ENCODE measurements at places on chromosomes 12 and 14. TPM values are rescaled to one million over a fixed set of nuclear protein-coding genes. Genes with fewer than 3 reads are reported as not detected.

The TRHDE gene
- not detected for total RNA-seq

DNA sequence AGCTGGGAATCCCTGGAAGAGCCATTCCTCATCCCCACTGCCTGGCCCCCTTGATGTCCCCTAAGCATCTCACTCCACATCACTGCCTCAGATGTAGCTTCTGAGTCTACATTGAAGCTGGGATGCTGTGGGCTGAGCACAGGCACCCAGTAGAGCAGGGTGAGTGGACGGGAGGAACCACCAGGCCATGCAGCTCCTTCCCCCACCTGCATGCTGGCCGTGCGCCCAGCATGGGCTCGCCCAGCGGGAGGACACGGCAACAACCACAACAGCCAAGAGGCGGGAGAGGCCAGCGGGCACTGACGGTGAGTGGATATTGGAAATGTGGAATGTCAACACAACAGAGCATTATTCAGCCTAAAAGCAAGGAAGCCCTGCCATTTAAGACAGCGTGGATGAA is 310.9 kb downstream of the ADGRD1 start:
- DNase-seq: no peak
- H3K27me3 ChIP-seq: no peaks in the 10 kb centered on the region
- no peaks in the 10 kb centered on the region for H3K36me3 ChIP-seq
- H3K4me3 ChIP-seq: no peak overlapping the region

- H3K4me3 ChIP-seq: no peak overlapping the region
- no peak overlapping the region for H3K27ac ChIP-seq
- DNase-seq: no peak
- H3K36me3 ChIP-seq: no peaks in the 10 kb centered on the region
- H3K27me3 ChIP-seq: no peaks in the 10 kb centered on the region
Observed at GRCh38 chr14:33669111-33669510, 281.8 kb downstream of the EGLN3 start.

- H3K27me3 ChIP-seq: peaks cover under 1% of the 10 kb centered on the region
- no peak overlapping the region for H3K27ac ChIP-seq
- no peaks in the 10 kb centered on the region for H3K36me3 ChIP-seq
- no peak for DNase-seq
Observed at GRCh38 chr12:48873096-48873495, 7.4 kb upstream of the RND1 start.

GRCh38 chr14:55814064-55814463 is 234.1 kb downstream of the KTN1 start:
- H3K27ac ChIP-seq: no peak overlapping the region
- peaks cover 3% of the 10 kb centered on the region for H3K36me3 ChIP-seq
- peaks cover 2% of the 10 kb centered on the region for H3K4me1 ChIP-seq
- H3K4me3 ChIP-seq: no peak overlapping the region
- no peak for DNase-seq

GRCh38 chr12:89472508-89472907 is 52.1 kb downstream of the GALNT4 start:
- H3K27me3 ChIP-seq: no peaks in the 10 kb centered on the region
- H3K27ac ChIP-seq: peak overlapping the region; percentile 43

GRCh38 chr14:72894623-72895378 is 900 bp upstream of the DPF3 start:
- no peaks in the 10 kb centered on the region for H3K36me3 ChIP-seq
- H3K27ac ChIP-seq: no peak overlapping the region
- DNase-seq: peak; percentile 36
- H3K27me3 ChIP-seq: peaks cover 50% of the 10 kb centered on the region
- H3K4me1 ChIP-seq: peaks cover 17% of the 10 kb centered on the region

- H3K4me1 ChIP-seq: peaks cover 53% of the 10 kb centered on the region
- peaks cover 52% of the 10 kb centered on the region for H3K36me3 ChIP-seq
- peak overlapping the region; percentile 69 for H3K4me3 ChIP-seq
- peak overlapping the region; percentile 80 for H3K27ac ChIP-seq
Observed at GRCh38 chr12:53200107-53200457, 7.0 kb downstream of the ITGB7 start.

GRCh38 chr14:53032838-53033390 is 82.1 kb upstream of the FERMT2 start:
- H3K27me3 ChIP-seq: no peaks in the 10 kb centered on the region
- DNase-seq: no peak
- no peak overlapping the region for H3K4me3 ChIP-seq
- H3K4me1 ChIP-seq: peaks cover 40% of the 10 kb centered on the region
- no peak overlapping the region for H3K27ac ChIP-seq

Measured in activated naive CD8-positive, alpha-beta T cell treated with anti-CD3 and anti-CD28 coated beads, Interleukin-2, amount 10 ng/mL, durations not matched to agents 7 days and 5 days (primary cell).